Activated CD8-positive, alpha-beta T cell treated with anti-CD3 and anti-CD28 coated beads, Interleukin-2, amount 10 ng/mL, durations not matched to agents 7 days and 5 days (primary cell): ENCODE measurements at places on chromosomes 5 and 9. TPM values are rescaled to one million over a fixed set of nuclear protein-coding genes. Genes with fewer than 3 reads are reported as not detected.

OR13D1 gene
- not detected for total RNA-seq

- no peak for DNase-seq
Observed at GRCh38 chr9:19754921-19755320, 33.9 kb downstream of the SLC24A2 start.

FAT2 gene
- not detected for total RNA-seq

- no peak for DNase-seq
Observed at GRCh38 chr5:10593531-10594181, 29.8 kb downstream of the ANKRD33B start.

DNA sequence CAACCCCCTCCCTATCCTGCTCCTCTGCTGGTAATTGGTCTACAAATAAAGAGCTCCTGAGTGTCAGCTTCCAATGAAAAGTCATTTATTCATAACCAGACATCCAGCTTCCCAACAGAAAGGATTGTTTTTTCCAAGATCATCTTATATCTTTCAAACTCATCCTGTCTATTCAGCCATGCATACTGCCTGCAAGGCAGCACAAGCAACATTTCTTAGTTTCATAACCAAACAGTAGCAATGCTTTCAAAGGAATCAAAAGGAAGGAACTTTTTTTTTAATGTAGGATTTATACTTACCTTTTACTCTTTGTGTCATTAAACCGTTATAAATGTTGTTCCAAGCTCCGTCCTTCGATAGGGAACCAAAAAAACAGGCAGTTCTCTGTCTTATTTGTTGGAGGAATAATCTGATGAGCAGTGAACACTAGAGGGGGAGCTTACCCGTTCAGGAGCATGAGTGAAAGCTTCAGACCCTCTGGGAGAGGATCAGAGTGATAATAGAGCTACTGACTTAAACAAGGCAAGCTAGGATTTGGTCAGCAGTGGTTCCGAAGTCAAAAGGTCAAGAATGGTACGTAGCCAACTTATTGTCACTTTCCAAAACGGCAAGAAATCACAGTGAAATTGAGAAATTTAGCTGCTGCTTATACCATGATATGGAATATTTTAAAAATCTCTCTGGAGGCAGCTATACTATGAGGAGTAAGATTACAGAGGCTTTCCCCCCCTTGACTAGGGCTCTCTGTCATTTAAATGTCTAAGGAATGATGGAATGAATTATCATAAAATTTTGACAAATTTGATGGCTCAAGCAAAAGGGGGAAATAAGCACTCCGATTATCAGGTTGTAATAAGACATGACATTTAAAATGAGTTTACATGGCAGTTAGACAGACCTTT lies 892.9 kb downstream of the NR2F1-AS1 start:
- DNase-seq = no peak

HINT2 gene
- total RNA-seq = 74.7 TPM

PFN3 gene
- not detected for total RNA-seq

DNA sequence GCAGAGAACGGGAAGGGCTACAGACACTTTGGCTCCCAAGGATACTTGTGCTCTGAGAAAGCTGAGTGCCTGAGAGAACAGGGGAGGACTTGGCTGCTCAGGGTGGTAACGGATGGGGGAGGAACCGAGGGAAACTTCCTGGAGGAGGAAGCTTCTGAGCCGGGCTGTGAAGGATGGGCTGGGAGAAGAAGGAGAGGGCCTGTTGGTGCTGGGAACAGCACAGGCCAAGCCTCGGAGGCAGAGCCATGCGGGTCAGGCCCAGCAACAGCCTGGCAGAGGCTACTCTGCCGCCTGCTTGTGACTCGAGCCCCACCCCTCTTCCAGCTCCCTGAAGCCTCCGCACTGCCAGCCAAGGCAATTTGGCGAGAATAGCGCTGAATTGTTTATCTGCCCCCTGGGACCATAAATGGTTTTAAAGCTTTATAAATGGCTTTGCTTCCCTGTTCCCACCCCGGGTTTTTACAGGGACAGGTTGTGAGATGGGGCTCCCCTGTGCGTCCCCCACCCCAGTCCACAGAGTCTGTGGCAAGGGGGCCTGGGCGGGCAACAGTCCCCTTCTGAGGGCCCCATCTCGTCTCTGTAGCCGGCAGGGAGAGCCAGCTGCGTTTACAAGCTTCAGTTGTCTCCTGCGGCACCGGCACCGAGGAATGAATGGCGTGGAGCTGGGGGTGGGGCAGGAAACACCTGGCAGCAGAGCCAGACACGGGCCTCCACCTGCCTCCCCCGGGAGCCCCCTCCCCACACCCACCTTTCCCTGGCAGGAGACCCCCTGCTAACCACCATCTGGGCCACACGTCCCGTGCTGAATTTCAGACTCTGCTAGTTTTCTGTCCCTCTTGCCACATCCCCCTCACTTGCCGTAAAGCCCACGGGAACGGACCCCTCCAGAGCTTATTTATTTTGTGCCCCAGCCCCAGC lies 24.4 kb downstream of the FAM163B start:
- no peak for DNase-seq

ENTREP1 gene
- total RNA-seq = not detected

DNA sequence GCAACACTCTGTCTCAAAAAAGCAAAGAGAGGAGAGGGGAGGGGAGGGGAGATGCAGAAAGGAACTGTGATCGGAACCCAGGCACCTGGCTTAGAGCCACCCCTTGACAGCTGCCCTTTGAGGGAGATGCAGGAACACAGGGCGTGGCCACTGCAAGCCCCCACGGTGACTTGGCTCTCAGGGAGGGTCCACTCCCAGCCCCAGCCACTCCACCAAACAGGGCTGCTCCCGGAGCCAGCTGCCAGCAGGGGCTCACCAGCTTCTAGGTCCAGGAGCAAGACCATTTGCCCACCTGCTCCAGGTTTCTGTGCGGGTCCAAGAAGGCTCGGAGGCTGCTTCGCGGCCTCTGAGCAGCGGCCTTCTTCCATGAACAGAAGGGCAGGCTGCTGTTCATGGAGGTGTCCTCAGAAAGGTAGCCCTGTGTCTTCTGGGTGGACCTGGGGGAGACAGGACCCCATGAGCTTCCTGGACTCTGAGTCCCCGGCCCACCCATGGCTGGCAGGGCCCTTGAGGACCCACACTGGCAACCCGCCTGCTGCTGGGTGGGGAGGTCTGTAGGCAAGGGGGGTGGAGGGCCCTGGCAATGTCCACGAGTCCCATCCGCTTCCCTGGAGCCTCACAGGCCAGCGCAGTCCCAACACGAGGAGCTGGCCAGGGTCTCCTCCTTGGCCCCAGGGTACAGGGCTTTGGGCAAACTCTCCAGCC lies 7.9 kb downstream of the C9orf50 start:
- DNase-seq = no peak

DNA sequence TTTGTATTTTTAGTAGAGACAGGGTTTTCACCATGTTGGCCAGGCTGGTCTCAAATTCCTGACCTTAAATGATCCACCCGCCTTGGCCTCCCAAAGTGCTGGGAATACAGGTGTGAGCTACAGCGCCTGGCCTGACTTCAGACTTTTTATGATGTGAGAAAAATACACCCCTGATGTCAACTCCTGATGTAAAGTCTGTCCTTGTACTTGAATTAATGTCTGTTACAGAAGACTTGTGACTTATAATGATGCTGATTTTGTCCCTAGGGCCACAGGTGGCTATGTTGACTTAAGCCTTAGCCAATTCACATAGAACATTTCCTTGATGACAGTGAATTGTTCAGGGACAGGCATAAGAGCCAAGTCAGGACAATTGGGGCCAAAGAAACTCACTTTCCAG lies 42.5 kb upstream of the MELK start:
- DNase-seq = no peak

- DNase-seq = no peak
Observed at GRCh38 chr9:130890870-130891687, 5.5 kb downstream of the QRFP start.

- no peak for DNase-seq
Observed at GRCh38 chr9:27351438-27351837, 54.5 kb upstream of the EQTN start.

DNA sequence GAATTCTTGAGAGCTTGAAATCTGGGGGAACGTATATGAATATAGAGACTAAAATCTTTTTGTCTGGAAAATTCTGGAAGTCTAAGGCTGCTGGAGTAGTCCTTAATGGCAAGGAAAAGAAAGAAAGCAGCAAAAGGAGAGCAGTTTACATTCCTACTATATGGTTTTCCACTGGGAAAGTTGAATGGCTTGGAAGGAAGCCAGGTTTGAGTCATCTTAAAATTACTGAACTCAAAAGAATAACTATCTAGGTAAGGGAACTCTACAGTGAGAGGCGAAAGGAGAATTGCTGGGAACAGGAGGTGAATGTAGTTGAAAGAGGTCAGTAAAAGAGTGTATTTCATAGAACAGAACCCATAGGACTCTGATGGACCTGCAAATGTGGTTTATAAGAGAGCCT lies 258.1 kb upstream of the EDIL3 start:
- no peak for DNase-seq

PHF24 gene
- total RNA-seq = not detected

C9orf153 gene
- total RNA-seq = 0.34 TPM

GRCh38 chr5:124550731-124551130 lies 195.7 kb downstream of the ZNF608 start:
- no peak for DNase-seq

GRCh38 chr5:11182441-11183080 lies 421.5 kb upstream of the DAP start:
- DNase-seq = no peak

- no peak for DNase-seq
Observed at GRCh38 chr5:156444753-156445291, 117.9 kb downstream of the SGCD start.

- no peak for DNase-seq
Observed at GRCh38 chr9:136180586-136180985, 24.3 kb downstream of the LHX3 start.

- DNase-seq = no peak
Observed at GRCh38 chr5:60586307-60586901, 113.6 kb downstream of the DEPDC1B start.

G3BP1 gene
- total RNA-seq = 213 TPM

- no peak for DNase-seq
Observed at GRCh38 chr5:139955616-139956273, 87.4 kb downstream of the NRG2 start.

DNA sequence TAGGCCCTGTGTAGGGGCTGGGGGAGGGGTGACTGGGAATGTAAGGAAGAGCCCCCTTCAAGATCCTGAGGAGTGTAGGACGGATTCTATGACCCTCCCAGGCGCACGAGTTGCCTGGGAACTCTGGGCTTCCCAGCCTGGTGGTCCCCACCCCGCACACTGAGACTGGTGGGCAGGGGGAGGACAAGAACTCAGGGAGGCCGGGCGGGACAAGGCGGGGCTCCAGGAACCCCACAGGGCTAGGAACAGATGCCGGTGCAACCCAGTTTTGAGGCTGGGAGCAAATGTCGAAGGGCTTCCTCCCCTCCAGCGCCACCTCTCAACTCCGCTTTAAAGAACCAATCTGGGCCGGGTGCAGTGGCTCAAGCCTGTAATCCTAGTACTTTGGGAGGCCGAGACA lies 1.3 kb upstream of the VDAC1 start:
- DNase-seq = no peak

DNA sequence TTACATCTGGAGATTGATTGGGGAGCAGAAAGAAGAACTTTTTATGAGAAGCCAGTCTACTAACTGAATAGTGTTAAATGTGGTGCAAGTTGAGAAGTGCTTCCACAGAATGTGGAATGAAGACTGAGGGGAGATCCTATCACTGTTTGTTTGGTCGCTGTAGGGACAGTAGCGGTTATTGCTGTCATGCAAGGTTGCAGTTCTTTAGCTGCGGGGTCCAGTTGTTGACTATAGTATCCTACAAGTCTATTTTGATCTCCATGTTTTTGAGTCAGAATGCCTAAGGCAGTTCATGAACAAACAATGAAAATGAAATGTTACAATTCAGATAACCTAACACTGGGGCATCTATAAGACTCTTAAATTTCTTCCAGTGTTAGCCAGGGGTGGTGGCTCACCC lies 45.3 kb upstream of the PDZD2 start:
- no peak for DNase-seq

GRCh38 chr5:100790170-100790665 lies 112.9 kb downstream of the ST8SIA4 start:
- DNase-seq = no peak

PGM5 gene
- not detected for total RNA-seq

DNA sequence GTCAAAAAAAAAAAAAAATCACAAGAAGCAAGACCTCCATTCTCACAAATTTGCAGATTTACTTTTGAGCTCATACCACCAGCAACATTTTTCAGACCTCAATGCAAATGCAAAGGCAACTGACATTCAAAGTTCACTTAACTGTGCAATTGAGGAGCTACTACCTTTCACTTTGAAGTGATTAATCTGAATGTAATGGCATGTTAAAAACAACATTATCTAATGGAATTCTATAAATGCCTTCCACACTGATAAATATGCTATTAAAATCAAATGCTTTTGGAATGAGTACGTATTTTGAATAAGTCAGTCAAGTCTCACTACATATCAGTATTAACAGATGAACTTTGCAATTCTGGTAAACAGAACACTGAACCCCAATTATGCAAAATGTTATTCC lies 32.3 kb downstream of the UBQLN1 start:
- no peak for DNase-seq

GRCh38 chr5:65394087-65394486 lies 87.6 kb downstream of the ADAMTS6 start:
- DNase-seq = no peak

GRCh38 chr9:37565661-37566618 lies 10.2 kb downstream of the FBXO10 start:
- DNase-seq = no peak

GRCh38 chr5:178305801-178306200 lies 73.2 kb upstream of the PHYKPL start:
- no peak for DNase-seq

LRRC14B gene
- total RNA-seq = not detected

DNA sequence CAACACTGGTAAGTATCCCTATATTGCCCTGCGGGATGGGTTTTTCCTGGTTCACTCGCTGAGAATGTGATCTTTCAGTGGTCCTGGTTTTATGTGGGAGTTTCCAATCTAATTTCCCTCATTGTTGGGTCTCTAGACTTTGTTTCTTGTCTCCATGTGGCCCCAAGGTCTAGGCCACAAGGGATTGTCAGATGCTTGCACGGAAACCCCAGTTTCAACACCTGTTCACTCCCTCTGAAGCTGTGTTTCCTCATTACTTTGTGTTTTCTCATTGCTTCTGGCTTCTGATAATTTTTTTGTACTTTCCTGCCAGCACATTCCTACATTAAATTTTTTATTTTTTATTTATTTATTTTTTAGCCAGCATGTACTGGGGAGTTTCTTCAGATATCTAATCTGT lies 191.5 kb downstream of the TTLL11 start:
- no peak for DNase-seq
